Stimulated activated CD8-positive, alpha-beta memory T cell treated with anti-CD3 and anti-CD28 coated beads, Interleukin-15, amount 100 ng/mL, for 4 hours (primary cell): ENCODE measurements at places on chromosomes 5 and 9.

GRCh38 chr9:129141066-129142041 lies 30.1 kb downstream of the PTPA start:
- no peak for DNase-seq

DNA sequence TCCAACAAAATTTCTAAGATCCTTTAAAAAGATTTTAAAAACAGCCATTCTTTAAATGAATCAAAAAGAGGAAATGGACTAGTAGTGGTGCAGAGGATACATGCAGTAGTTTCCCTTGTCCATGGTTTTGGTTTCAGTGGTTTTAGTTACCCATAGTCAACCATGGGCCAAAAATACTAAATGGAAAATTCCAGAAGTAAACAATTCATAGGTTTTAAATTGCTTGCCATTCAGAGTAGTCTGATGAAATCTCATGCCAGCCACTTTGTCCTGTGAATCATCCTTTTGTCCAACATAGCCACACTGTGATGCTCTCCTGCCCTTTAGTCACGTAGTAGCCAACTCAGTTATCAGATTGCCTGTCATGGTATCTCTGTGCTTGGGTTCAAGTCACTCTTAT lies 286.1 kb downstream of the ANXA1 start:
- DNase-seq = no peak

DNA sequence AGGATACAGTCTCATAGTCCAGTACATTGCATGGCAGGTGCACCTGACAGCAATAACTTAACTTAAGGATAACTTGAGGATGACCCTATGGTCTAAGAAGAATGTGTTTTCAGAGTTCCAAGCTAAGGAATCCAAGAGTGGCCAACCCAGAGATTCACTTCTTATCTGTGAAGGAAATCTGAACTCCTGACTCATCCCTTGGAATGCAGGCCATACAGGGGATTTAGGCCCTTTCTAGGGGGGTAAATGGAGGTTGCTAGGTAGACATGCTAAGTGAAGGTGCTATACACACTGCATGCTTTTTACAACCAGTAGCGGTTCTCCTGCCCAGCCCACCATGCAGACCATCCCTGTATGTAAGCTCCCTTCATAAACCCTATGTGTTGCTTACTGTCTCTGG lies 50.4 kb downstream of the HTR1A start:
- no peak for DNase-seq

DNA sequence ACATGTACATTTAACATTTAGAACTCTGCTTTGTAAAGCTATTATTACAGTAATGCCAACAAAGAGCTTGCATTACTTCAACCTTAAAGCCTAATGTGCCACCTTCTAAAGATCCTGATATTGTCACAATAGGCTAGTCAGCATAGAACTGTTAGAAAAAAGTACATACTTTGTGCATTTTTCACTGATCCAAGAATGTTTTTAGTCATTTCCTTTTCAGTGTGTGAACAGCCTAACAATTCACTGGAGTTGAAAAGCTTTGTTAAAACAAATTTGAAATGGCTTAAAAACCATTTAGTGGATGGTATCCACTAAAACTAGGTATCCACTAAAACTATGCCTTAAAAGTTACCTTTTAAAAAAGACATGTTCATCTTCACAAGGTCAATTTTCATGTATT lies 4.5 kb downstream of the RPS6 start:
- no peak for DNase-seq

DNA sequence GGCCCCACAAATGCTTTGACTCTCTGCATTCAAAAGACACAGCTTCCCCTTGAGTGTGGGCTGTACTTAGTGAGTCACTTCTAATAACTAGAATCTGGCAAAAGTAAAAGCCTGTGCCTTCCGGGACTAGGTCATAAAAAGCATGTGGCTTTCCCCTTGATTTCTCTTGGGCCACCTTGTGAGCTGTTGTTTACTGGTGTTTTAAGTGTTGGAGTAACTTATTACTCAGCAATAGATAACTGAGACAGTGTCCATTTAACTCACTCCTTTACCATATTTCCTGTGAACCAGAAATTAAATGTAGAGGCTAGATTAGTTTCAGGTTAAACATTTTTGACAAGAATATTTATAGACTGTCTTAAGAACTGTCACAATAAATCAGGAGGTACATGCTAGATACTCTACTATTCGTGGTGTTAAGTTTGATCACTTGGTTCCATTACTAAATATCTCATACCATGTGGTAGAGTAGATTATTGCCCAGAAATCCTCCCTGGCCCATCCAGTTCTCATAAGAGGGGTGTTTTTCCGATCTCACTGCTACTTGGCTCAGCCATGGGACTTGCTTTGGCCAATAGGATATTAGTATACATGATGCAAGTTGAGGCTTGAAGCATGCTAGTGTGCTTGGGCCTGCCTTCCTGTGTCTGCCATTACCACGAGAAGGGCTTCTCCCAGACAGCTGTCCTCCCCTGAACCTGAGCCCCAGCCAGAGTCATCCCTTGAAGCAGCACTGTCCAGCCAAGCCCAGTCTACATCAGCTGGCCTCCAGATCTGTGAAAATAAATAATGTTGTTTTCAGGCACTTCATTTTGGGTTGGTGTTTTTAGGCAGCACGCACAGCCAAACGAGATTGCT lies 10.4 kb upstream of the CMBL start:
- no peak for DNase-seq

- DNase-seq = no peak
These were observed 35.3 kb upstream of the ZNF131 start for GRCh38 chr5:43085453-43085852.

GRCh38 chr9:99905833-99906402 lies 536 bp upstream of the STX17 start:
- DNase-seq = no peak

GRCh38 chr5:73154208-73155006 lies 18.6 kb upstream of the TMEM174 start:
- DNase-seq = no peak

DNA sequence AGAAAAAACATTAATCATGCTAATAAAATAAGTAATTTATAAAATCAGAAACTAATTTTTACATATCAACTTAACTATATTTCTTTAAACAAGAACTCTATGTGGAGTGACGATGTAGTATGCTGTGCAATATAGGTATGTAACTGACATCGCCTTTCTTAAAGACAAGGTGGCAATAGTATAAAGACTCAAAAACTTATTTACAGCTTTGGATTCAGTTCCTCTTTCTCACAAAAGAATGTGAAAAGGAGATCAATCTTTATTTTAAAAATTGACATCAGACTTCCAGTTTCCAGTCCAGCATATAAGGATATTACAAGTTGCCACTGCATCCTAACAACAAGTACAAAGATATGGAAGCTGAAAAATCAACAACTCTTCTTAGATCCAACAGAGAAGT lies 260.3 kb downstream of the TRIM36 start:
- DNase-seq = no peak

DNA sequence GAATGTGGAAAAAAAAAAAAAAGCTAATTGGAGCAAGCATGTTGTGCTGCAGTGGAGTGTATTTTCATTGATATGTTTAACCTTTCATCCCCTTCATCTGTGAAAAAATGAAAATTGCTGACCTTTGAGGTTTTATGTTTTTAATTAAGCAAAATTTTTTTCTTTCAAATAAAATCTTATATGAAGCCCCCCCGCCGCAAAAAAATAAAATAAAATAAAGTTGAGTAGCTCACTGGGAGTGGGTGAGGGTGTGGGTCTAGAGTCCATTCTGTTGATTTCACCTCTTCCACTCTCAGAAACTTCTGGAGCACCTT lies 43.3 kb downstream of the TEK start:
- no peak for DNase-seq

- DNase-seq = no peak
These were observed 13.8 kb upstream of the NKD2 start for GRCh38 chr5:994821-995220.

DNA sequence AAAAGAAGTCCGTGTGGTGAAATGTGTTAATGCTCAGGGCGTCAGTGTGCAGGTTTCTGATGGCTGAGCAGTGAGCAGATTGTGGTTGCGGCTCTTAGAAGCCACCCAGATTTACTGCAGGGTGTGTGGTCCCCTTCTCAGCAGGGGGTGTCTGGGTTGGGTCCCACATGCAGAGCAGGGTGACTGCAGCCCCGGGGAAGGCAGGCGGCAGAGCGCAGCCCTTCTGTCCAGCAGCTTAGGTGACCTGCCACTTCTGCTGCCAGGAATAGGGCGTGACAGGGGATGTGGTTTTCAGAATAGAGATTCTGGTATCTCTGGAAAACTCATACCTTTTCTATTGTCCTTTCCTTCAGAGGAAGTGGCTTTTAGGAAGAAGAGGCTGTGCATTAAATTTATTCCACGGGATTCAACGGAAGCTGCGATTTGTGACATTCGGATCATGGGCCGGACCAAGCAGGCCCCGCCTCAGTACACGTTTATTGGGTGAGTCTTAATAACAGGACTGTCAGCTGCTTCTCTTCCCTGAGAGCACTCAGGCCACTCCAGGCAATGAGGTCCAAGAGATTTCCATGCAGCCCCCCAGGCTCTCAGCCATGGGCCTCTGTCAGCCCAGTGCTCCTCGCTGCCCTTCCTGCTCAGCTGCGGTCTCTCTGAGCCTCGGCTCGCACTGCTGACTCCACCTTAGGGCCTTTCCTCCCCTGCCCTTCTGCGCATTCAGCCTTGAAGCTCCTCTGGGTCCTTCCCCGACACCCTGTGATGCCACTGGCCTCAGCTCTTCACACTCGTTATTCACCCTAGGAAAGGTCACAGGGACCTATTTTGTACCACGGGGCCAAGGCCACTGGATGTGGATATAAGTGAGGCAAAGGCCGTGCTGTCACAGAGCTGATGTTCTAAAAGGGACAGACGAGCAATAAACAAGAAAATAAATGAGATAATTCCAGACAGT lies 65.4 kb downstream of the MVB12B start:
- no peak for DNase-seq

DNA sequence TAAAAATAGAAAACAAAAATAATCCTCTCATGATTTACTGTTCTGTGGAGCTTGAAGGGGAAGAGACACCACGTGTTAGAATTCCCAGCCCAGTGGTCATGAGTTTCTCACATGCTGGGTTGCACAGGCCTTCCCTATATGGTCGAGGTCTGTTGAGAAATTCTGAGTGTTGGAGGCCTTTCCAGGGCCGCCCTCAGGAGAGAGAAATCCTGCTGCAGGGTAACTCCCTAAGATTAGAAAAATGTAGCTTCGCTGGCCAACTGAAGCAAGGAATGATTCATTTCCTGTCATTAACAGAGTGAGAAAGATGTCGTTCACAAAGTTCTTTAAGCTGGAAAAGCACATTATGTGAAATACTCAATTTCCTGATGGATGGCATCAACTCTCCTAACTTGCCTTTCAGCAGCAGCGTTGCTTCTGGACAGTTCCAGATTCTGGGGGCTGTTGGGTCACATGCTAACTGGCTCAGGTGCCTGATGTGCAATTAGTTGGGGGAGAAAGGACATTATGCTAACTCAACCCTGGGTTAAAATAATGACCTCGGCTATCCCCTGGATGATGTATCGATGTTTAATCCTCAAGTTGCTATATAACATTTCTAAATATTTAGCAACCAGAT lies 104.8 kb upstream of the CD180 start:
- no peak for DNase-seq

DNA sequence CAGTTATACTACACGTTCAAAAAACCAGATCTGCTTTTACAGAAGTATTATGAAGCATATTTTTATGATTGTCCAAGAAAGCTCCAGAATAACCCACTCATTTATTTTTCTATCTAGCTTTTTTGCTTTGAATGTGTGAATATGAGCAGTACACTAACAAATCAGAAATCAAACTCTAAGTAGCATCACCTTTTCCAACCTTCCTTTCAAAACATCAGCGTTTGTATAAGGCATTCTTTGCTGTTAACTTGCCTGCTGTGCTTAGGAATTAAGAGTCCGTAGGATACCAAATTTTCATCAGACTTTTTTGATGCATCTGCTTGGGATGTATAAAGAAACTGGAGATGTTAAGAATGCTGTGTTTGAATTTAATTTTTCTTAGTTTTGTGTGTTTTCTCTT lies 3.8 kb downstream of the TLE4 start:
- DNase-seq = no peak

- no peak for DNase-seq
These were observed at the start of gene HSD17B3 for GRCh38 chr9:96302021-96302420. Gene HSD17B3, minus strand, starts transcription at chr9:96302176. Its CDS starts 72 bp downstream, at chr9:96302104.

DNA sequence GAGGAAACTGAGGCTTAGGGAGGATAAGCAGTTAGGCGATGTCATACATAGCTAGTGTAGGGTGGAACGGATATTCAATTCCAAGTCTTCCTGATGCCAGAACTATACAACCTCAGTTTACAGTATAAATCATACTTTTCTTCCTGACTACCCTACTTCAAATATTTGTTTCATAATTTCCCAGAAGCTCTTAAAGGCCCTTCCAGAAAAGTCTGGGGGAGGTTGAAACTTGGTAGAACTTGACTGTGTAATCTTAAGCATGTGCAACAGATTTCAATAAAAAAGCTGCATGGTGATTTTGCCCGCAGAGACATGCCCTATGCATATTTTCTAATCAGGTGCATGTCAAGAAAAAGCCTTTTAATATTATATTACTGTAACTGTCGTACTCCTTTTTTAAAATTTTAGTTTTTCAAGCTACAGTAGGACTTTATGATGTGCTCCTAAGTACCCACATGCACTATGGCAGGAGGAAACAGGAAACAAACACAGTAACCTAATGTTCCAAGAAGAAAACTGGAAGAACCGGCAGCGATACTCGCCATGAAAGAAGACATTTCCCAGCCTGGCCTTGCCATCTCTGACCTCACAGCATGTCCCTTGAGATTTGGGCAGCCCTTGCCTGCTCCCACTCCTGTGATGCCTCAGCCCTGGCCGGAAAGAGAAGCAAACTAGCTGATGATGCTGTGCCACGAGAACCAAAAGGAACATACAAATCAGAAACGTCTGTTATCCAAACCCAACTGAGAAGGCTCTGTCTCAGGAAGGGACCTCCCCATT lies 266.0 kb downstream of the EFNA5 start:
- no peak for DNase-seq

DNA sequence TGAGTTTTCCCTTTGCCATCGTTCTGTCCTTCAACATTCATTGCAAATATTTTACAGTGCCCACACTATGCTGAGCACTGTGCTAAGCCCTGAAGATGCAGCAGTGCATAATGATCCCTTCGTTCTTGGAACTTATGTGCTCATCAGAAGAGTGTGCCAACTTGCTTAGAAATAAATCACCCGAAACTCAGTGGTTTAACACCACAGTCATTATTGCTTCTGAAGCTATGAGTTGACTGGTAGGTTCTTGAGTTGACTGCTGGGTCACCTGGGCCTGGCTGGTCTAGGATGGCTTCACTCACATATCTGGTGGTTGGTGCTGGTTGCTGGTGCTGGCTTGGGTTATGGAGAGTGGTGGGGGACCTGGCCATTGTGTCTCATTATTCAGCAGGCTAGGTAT lies 20.9 kb downstream of the PCSK5 start:
- DNase-seq = no peak

GRCh38 chr9:128540634-128541360 lies 11.6 kb upstream of the SPTAN1 start:
- DNase-seq = no peak

- no peak for DNase-seq
These were observed 199.4 kb downstream of the AUH start for GRCh38 chr9:91162311-91162710.
